CD4-positive, alpha-beta T cell (primary cell): ENCODE measurements at places on chromosomes 1 and 21.
A peak's percentile ranks its signal among the peaks of the same experiment; 100 is the strongest.

- H3K27ac ChIP-seq, result no peak overlapping the region
- H3K36me3 ChIP-seq, result no peaks in the 10 kb centered on the region
- H3K4me1 ChIP-seq, result peaks cover 11% of the 10 kb centered on the region
Observed at GRCh38 chr21:37210130-37210529, 57.0 kb downstream of the VPS26C start.

DNA sequence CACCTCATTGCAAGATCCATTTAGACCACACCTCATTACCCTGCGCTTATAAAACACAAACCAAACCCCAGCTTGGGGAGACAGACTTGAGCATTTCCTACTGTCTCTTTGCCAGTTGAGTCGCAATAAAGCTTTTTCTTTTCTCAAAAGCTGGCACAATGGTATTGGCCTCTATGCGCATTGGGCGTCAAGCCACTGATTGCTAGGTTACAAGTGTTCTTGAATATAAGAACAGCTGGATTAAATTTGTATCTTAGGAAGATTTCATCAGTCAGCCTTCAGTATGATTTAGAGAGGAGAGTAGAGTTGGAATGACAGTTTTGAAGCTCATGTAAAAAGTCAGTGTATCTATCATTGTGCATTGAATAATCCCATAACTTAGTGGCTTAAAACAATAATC, 84.9 kb upstream of the RAB4A start:
- H3K36me3 ChIP-seq, result no peaks in the 10 kb centered on the region
- DNase-seq, result no peak
- no peaks in the 10 kb centered on the region for H3K27me3 ChIP-seq
- H3K27ac ChIP-seq, result no peak overlapping the region

- peaks cover 27% of the 10 kb centered on the region for H3K4me1 ChIP-seq
- H3K27me3 ChIP-seq, result peaks cover 8% of the 10 kb centered on the region
- H3K4me3 ChIP-seq, result no peak overlapping the region
Observed at GRCh38 chr1:212975111-212975918, 25.0 kb downstream of the VASH2 start.

- H3K27ac ChIP-seq, result no peak overlapping the region
- H3K4me3 ChIP-seq, result no peak overlapping the region
- DNase-seq, result no peak
- no peaks in the 10 kb centered on the region for H3K27me3 ChIP-seq
Observed at GRCh38 chr1:88175631-88176226, 508.3 kb upstream of the PKN2 start.

DNA sequence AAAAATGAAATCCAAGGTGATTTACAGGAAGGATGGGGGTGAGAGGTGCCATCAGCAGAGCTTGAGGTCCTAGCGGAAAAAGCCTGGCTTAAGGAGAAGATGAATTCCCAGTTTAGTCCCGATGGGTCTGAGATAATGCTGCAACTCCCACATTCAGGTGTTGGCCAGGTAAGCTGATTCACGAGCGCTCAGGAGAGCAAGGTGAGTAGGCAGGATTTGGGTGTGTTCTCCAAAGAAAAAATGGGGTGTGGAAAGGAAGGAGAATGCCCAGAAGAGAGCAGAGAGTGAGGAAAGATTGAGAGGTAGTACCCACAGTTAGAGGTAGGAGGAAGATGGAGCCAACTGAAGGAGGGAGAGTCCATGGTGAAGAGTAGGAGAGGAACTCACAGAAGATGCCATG, 12.5 kb downstream of the RIMS3 start:
- DNase-seq, result no peak
- H3K36me3 ChIP-seq, result no peaks in the 10 kb centered on the region
- no peak overlapping the region for H3K4me3 ChIP-seq
- peaks cover 10% of the 10 kb centered on the region for H3K4me1 ChIP-seq
- no peaks in the 10 kb centered on the region for H3K27me3 ChIP-seq

GRCh38 chr1:119651133-119651532, 3.1 kb upstream of the ZNF697 start:
- no peak for DNase-seq
- H3K4me3 ChIP-seq, result no peak overlapping the region
- peaks cover 30% of the 10 kb centered on the region for H3K27me3 ChIP-seq
- peaks cover 6% of the 10 kb centered on the region for H3K4me1 ChIP-seq
- no peaks in the 10 kb centered on the region for H3K36me3 ChIP-seq
- H3K27ac ChIP-seq, result no peak overlapping the region

DNA sequence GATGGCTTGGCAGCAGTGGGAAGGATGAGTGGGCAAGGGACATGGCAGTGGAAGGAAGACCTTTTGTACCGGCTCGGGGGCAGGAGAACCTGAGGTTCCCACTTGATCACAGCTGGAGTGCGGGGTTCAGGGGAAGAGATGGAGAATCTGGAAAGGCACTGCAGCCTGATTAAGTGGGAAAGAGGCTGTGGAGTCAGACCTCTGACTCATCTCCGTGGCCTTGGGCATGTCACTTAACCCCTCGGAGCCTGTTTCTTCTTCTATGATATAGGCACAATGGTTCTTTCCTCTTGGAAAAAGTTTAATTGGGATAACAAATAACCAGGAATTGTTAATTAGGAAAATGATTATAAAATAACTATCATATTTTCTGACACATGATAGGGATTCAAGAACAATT, 13.1 kb upstream of the TMEM61 start:
- H3K36me3 ChIP-seq, result no peaks in the 10 kb centered on the region
- no peak overlapping the region for H3K27ac ChIP-seq
- H3K27me3 ChIP-seq, result peaks cover 5% of the 10 kb centered on the region
- H3K4me1 ChIP-seq, result peaks cover 8% of the 10 kb centered on the region

GRCh38 chr1:224375059-224375458, 18.4 kb downstream of the CNIH4 start:
- peaks cover 48% of the 10 kb centered on the region for H3K4me1 ChIP-seq
- H3K4me3 ChIP-seq, result no peak overlapping the region
- peaks cover 65% of the 10 kb centered on the region for H3K36me3 ChIP-seq
- peak overlapping the region; percentile 19 for H3K27ac ChIP-seq
- DNase-seq, result no peak

DNA sequence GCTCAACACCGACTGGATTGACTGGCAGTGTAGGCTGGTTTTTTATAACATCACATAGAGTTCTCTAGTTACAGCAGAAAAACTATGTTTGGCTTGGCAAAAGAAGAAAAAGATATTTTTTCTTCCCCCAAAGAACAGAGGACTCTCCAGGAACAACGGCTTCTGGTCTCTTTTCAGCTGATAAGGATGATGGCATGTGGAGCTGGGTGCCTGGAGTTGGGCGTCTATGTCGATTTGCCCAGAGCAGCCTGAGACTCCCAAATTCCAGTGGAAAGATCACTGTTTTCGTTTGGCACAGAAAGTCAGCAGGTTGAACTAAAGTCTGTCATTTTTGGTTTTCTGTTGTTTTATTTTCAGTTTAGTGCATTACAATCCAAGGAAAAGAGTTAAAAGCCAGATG, 91.1 kb downstream of the SMYD2 start:
- H3K4me3 ChIP-seq, result no peak overlapping the region
- DNase-seq, result no peak
- H3K27me3 ChIP-seq, result no peaks in the 10 kb centered on the region

DNA sequence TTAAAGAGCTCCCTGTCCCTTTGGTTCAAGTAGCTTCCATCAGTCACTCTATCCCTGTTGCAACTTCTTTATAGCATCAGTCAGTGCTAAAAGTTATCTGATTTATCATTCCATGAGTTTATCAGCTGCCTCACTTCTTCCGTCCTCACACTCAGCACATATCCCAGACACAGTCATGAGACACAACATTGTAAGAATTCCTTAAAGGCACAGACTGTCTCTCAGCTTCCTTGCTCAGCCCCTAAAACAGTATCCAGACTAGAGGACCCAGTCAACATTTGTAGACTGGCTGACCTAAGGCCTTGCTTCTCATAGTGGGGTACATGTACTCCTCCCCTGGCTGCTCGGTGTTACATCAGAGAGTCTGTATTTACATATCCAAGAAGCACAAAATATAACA, 164.9 kb upstream of the ADGRL2 start:
- no peaks in the 10 kb centered on the region for H3K36me3 ChIP-seq
- no peak overlapping the region for H3K27ac ChIP-seq
- DNase-seq, result no peak
- no peaks in the 10 kb centered on the region for H3K4me1 ChIP-seq

- peak; percentile 53 for DNase-seq
- peaks cover 25% of the 10 kb centered on the region for H3K36me3 ChIP-seq
- no peaks in the 10 kb centered on the region for H3K27me3 ChIP-seq
- H3K27ac ChIP-seq, result no peak overlapping the region
- peaks cover 87% of the 10 kb centered on the region for H3K4me1 ChIP-seq
Observed at GRCh38 chr1:19439464-19440171, 45.7 kb downstream of the CAPZB start.

GRCh38 chr1:64685217-64685616, 59.7 kb upstream of the RAVER2 start:
- no peak overlapping the region for H3K27ac ChIP-seq
- H3K27me3 ChIP-seq, result no peaks in the 10 kb centered on the region
- H3K36me3 ChIP-seq, result no peaks in the 10 kb centered on the region
- no peak for DNase-seq
- H3K4me1 ChIP-seq, result no peaks in the 10 kb centered on the region
- H3K4me3 ChIP-seq, result no peak overlapping the region

DNA sequence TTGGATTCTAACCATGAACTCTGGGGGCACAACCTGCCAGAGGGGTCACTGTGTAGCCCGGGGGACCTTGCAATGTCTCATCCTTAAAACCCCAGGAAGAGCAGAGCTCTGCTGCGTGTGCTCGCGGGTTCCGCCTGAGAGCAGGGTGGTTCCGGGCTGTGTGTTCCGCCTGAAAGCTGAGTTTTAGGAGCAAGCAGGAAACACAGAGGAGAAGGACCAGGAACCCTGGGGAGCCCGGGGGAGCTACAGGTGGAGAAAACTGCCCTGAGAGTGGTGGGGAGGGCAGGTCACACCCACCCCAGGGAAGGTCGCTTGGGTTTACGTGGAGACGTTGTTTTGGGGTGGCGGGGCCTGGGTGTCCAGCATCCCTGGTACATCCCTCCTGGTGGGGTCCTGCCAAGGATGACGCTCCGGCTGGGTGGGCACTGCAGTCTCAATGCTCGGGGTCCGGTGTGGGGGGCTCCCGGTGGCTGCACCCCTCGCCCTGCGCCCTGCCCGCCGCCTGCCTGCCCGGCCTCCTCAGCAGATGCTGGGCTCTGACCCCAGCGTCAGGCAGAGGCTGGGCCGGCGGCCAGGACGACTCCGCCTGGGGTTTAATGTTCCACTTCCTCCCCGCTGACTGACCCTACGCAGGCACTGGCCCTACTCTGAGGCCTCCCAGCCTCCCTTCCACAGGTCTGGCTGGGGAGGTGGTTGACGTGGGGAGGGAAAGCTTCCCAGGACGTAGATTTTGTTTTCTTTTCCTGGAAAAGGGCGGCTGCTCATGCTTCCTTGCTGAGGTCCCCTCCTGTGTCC, 17.3 kb upstream of the C1orf159 start:
- H3K36me3 ChIP-seq, result no peaks in the 10 kb centered on the region
- DNase-seq, result no peak
- H3K27me3 ChIP-seq, result no peaks in the 10 kb centered on the region
- peaks cover 21% of the 10 kb centered on the region for H3K4me1 ChIP-seq

- no peaks in the 10 kb centered on the region for H3K4me1 ChIP-seq
- H3K36me3 ChIP-seq, result no peaks in the 10 kb centered on the region
- H3K27ac ChIP-seq, result no peak overlapping the region
- H3K4me3 ChIP-seq, result no peak overlapping the region
- DNase-seq, result no peak
Observed at GRCh38 chr1:217402301-217402700, 228.6 kb downstream of the GPATCH2 start.

- H3K27ac ChIP-seq, result no peak overlapping the region
- DNase-seq, result no peak
- H3K27me3 ChIP-seq, result no peaks in the 10 kb centered on the region
- H3K4me3 ChIP-seq, result no peak overlapping the region
- H3K36me3 ChIP-seq, result no peaks in the 10 kb centered on the region
- H3K4me1 ChIP-seq, result no peaks in the 10 kb centered on the region
Observed at GRCh38 chr21:23507501-23507900, 2099.8 kb downstream of the MRPL39 start.

DNA sequence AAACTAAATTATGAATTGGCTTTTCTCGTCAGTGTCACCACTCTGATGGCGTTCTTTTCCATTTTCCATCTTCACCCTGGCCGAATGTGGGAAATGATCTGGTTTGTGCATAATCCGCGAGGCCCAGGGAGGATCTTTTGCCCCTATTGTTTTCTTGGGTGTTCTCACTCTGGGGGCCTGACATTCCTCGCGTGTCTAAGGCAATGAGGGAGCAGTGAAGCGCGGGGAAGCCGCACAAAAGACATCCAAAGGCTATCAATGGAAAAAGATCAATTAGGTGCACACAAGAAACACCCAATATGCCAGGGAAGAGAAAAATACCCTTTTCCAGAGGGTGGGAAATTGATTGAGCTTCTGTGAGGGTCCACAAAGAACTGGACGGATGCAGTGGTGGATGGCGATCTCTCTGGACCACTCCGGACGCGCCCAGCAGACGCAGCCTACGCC, 941 bp upstream of the C1orf21 start:
- H3K36me3 ChIP-seq, result no peaks in the 10 kb centered on the region
- peaks cover 36% of the 10 kb centered on the region for H3K27me3 ChIP-seq
- H3K4me1 ChIP-seq, result peaks cover 19% of the 10 kb centered on the region
- H3K4me3 ChIP-seq, result peak overlapping the region; percentile 53
- DNase-seq, result no peak
- no peak overlapping the region for H3K27ac ChIP-seq

- DNase-seq, result no peak
- H3K36me3 ChIP-seq, result no peaks in the 10 kb centered on the region
- no peaks in the 10 kb centered on the region for H3K4me1 ChIP-seq
- no peaks in the 10 kb centered on the region for H3K27me3 ChIP-seq
Observed at GRCh38 chr21:40792691-40793456, 54.1 kb downstream of the DSCAM start.

GRCh38 chr1:172351346-172351745, 69.1 kb upstream of the C1orf105 start:
- H3K36me3 ChIP-seq, result no peaks in the 10 kb centered on the region
- no peak overlapping the region for H3K4me3 ChIP-seq
- no peak overlapping the region for H3K27ac ChIP-seq
- DNase-seq, result no peak
- peaks cover 5% of the 10 kb centered on the region for H3K4me1 ChIP-seq
- H3K27me3 ChIP-seq, result no peaks in the 10 kb centered on the region

DNA sequence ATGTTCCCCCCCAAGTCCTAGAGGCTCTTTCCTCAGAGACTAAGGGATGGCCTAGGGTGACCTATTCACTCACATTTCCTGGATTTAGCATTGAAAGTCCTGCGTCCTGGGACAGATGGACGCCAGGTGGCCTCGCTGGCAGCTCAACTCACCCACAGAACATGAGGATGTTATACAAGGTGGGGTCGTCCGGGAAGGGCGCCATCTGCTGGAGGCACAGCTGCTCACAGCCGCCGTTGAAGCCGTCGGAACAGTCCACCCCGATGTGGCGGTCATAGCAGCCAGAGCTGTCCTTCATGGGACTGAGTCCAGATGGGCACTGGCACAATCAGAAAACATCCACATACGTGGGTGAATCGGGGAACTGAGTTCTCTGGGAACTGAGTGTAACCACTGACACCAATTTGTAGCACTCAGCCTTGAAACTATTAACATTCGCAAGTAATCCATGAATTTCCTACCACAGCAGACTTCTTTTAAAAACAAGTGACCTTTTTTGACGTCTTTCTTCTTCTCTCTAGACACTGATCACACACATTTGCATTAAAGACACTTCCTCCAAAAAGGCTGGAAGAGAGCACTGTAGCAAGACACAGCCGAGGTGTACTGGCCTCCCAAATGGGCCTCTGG, 215.4 kb downstream of the ASTN1 start:
- peaks cover 3% of the 10 kb centered on the region for H3K27me3 ChIP-seq
- no peaks in the 10 kb centered on the region for H3K4me1 ChIP-seq
- no peak overlapping the region for H3K4me3 ChIP-seq
- H3K27ac ChIP-seq, result no peak overlapping the region
- H3K36me3 ChIP-seq, result no peaks in the 10 kb centered on the region
- no peak for DNase-seq

- H3K27me3 ChIP-seq, result no peaks in the 10 kb centered on the region
- peak; percentile 48 for DNase-seq
- H3K36me3 ChIP-seq, result peaks cover 16% of the 10 kb centered on the region
Observed at GRCh38 chr21:14523234-14523633, 22.9 kb downstream of the SAMSN1 start.
